ENCODE measurements at places on chromosomes 13 and 19.

DNA sequence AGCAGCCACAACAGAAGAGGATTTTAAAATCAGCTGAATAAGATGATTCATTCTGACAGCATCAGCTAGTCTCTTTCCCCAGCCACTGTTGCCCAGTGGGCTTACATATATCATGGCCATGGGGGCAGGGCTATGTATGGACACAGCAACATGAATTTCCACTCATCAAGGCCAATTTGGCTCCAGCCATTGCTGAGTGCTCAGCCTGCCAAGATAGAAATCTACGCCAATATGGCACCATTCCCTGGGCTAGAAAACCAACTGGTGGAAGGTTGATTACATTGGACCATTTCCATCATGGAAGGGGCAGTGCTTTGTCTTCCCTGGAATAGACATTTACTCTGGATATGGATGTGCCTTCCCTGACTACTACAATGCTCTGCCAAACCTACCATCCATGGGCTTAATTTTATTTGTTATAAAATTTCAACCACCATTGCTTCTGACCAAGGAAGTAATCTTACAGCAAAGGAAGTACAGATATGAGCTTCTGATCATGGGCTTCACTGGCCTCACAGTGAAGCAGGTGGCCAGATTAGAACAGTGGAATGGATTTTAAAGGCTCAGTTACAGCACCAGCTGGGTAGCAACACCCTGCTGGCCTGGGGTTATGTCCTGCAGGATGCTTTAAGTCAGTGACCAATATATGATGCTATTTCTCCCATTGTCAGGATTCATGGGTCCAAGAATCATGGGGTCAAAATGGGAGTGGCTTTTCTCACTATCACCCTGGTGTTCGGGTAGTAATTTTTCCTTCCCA lies 9.8 kb upstream of the ALOX5AP start:
- DNase-seq = no peak

DNA sequence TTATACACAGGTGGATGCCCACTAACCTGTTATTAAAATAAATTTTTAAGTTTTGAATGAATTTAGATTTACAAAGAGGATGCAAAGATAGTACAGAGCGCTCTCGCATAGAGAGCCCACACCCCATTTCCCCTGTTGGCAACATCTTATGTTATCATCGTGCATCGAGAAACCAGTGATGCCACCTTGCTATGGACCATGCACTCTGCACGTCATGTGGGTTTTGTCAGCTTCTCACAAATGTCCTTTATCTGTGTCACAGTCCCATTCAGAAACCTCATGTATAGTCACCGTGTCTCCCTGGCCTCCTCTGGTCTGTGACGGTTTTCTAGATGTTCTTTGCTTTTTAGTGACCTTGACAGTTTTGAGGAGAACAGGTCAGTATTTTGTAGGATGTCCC lies 60.0 kb downstream of the ING1 start:
- no peak for DNase-seq

DNA sequence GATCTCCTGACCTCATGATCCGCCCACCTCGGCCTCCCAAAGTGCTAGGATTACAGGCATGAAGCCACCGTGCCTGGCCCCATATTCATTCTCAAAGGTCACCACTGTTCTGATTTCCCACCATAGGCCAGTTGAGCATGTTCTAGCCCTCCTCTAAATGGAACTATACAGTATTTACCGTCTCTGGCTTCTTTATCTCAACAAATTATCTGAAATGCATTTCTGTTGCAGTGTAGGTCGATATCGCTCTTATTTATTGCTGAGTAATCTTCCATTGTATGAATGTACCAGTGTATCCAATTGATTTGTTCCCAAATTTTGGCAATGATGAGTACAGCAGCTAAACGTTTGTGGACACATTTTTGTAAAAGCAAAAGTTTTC lies 15.4 kb downstream of the SLC1A5 start:
- no peak for DNase-seq

GRCh38 chr19:42191855-42192254 lies 25.6 kb downstream of the DEDD2 start:
- no peak for DNase-seq

GRCh38 chr19:37981785-37982475 lies 74.9 kb downstream of the SIPA1L3 start:
- no peak for DNase-seq

DNA sequence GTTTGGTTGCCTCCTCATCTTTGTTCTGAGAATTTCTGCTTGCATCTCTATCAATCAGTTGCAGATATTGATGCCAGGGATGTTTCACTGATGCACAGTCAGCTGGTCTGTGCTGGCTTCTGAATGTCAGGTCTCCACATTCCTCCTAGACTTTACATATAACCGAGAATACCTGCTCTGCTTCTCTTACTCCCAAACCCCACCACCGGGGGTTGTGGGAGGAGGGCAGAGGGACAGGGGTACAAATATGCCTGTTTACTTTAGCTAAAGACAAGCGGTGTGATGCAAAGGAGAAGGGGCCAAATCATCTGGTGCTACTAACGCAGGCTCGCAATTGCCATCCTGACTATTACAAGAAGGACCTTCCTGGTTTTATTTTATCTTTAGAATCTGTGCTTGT lies 17.4 kb upstream of the KLHL1 start:
- DNase-seq = no peak

- DNase-seq = no peak
Observed at GRCh38 chr19:12137221-12137940, 2.8 kb downstream of the ZNF20 start.

- no peak for DNase-seq
Observed at GRCh38 chr19:30519607-30520205, 147.5 kb downstream of the ZNF536 start.

- DNase-seq = no peak
Observed at GRCh38 chr19:46384396-46384795, 29.0 kb downstream of the CCDC8 start.

- no peak for DNase-seq
Observed at GRCh38 chr13:40758811-40759210, 12.2 kb downstream of the MRPS31 start.

DNA sequence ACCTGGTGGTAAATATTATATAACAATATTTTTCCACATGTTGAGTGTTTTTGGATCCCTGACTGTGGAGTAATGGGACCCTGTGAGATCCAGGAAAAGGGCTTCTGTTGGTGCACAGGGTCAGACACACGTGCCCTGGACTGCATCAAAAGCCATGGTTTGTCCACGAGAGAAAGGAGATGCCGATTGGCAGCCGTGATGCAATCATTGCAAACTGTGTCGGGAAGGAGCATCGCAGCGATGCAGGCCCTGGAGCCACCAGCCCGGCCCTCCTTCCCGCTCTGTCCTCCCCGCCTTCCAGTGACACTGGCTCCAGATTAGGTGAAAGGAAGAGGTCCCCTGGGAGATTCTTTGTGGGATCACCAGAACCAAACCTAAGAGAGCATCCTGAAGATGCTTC lies 9.1 kb downstream of the COL4A2 start:
- no peak for DNase-seq

GRCh38 chr13:33355201-33355895 lies 69.8 kb upstream of the STARD13 start:
- no peak for DNase-seq

DNA sequence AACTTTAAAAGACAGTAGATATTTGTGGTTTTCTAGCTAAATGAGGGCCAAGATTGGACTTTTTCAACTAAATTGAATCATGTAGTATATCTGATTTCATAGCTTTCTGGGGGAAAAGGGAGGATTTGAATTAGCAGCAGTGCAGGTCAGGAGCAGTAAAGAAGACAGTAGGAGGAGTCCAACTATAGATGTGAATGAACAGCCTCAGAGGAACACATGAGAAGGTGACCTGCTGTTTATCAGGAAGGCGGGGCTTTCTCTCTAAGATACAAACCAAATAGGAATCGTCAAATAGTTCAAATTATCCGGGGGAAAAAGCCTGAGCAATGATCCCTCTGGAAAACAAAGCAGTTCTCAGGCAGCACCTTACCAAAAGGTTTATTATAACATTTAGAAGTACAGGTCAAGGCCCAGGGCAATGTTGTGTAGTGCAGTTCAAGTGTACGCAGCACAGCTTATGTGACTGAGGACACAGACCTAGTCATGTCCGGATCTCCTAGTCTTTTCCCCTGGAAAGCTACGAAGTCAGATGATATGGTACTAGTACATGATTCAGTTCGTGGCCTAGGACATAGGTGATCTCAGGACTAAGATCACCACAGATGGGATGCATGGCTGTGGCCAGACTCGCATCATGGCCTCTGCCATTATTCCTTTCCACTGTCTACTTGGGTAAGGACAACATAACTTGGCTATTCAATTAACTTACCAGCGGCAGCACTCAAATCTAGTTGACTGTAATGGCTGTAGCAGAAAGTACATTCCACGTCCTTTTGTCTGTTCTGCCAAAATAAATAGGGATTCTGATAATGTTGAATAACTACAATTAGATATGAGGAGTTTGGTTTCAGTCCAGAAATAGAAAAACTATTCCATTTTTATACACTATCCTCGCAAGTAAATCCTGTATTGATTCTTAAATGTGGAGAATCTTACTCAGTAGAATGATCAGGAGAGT lies 40.3 kb downstream of the MPHOSPH8 start:
- DNase-seq = no peak

DNA sequence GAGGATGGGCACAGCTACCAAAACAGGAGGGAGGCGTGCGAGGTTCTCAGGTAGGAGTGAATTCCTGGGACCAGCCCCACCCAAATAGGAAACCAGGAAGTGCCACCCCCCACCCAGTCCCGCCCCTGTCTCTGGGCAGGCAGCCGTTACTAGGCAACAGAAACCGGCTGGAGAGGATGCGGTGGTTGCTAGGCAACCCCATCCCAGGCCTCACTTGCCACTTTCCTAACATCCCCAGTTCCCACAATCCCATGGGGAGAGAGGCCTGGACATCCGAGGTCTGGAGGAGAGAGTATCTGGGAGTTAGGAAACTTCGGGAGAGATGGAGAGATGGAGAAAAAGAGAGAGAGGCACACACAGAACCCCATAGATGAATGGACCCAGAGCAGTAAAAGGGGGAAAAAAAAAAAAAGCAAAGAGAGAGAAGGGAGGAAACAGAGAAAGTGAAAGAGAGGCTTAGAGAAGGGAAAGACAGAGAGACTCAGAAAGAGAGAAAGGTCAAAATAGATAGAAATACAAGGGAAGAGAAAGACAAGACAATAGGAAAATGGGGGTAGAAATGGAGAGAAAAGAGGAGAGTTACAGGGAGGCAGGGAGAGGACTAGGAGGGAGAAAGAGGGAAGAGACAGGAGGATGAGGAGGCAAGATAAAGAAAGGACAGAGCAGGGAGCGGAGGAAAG lies 3.8 kb downstream of the GRIK5 start:
- DNase-seq = no peak

DNA sequence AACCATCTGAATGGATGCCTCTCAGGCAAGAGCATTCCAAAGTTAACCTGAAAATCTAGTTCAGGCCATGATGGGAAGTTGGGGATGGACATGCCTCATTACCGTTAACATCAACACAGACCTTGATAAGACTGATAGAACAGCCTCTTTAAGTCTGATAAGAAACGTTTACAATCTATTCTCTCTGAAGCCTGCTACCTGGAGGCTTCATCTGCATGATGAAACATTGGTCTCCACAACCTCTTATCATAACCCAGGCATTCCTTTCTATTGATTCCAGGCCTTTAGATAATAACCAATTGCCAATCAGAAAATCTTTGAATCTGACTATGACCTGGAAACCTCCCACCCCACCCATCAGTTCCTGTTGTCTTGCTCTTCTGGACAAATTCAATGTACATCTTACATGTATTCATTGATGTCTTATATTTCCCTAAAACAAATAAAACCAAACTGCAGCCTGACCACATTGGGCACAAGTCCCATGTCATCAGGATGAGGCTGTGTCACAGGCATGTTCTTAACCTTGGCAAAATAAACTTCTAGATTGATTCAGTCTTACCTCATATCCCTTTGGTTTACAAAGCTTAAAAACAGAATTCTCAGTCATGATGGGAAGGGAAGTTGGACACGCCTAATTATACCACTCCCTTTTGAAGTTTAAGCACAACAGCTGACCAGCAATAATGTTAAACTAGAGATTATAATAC lies 843.8 kb upstream of the SPRY2 start:
- no peak for DNase-seq

- no peak for DNase-seq
Observed at GRCh38 chr13:37747071-37747612, 122.4 kb downstream of the TRPC4 start.

- no peak for DNase-seq
Observed at GRCh38 chr19:36267061-36267845, 52.3 kb downstream of the ZNF146 start.

DNA sequence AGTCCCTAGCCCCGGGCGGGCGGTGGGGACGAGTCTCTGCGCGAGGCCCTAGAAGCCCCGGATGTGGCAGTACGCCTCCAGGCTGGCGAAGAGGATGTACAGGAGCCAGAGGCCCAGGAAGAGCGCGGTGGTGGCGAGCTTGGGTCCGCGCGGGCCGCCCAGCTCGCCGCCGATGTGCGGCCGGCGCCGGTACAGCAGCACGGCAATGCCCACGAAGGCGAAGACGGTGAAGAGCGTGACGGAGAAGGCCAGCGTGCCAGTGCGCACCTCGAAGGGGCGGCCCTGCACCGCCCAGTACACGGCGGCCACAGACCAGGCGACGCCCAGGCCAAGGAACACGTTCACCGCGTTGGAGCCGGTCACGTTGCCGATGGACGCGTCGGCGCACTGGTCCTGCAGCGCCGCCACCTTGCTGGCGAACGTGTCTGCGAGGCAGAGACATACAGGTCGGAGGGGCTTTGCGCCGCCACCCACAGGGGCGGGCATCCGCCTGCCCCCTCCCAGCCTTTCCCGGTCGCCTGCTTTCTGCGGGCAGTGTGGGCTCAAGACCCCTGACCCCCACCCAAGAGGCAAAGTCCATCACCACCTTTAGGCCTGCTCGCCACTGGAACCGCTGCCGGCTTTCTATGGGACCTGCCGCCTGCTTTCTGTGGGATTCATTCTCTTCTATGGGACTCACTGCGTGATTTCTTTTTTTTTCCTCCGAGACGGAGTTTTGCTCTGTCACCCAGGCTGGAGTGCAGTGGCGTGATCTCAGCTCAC lies 10.9 kb upstream of the MEIS3 start:
- DNase-seq = no peak
